ENCODE measurements at places on chromosomes 16 and 17.
A peak's percentile ranks its signal among the peaks of the same experiment; 100 is the strongest.

- no peaks in the 10 kb centered on the region for H3K27me3 ChIP-seq
- no peak for DNase-seq
- no peak overlapping the region for H3K4me3 ChIP-seq
- H3K36me3 ChIP-seq: no peaks in the 10 kb centered on the region
Observed at GRCh38 chr17:46139432-46140210, 53.6 kb downstream of the KANSL1 start.

DNA sequence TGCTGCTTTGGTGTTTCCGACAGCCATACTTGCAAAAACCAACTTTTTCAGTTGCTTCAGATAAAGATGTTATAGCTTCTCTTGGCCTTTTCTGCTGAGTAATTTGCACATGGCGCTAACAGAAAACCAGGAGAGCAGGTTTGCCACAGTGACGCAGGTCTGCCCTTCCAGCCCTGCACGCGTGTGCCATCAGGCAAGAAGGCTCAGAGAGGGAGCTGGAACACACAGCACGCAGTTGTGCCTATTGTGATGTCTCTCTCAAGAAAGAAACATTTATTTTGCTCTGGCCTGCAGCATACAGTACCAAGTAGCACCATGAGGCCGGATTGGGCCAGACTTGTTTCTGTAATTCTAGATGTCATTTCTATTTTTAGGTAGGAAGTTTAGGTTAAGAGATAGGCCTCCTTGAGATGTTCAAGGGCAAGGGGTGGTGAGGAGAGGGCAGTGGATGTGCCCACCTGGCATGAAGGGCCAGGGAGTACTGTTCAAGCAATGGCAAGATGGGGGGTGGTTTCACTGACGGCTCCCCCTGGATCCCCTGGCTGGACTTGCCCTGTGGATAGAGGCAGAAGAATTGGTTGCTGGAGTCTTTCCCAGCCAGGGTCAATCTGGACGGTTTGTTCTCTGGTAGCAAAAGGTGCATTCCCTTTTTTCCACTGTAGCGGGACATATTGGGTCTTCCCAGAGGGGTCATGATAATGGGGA lies 1.9 kb downstream of the CBX2 start:
- H3K27ac ChIP-seq: no peak overlapping the region
- H3K36me3 ChIP-seq: peaks cover 4% of the 10 kb centered on the region
- H3K4me3 ChIP-seq: no peak overlapping the region
- H3K27me3 ChIP-seq: peaks cover 90% of the 10 kb centered on the region
- DNase-seq: no peak

GRCh38 chr16:16146380-16147315 lies 76.6 kb downstream of the ABCC6 start:
- H3K36me3 ChIP-seq: peaks cover 21% of the 10 kb centered on the region
- peak overlapping the region; percentile 87 for H3K27ac ChIP-seq
- H3K27me3 ChIP-seq: no peaks in the 10 kb centered on the region
- DNase-seq: no peak
- H3K4me3 ChIP-seq: no peak overlapping the region

DNA sequence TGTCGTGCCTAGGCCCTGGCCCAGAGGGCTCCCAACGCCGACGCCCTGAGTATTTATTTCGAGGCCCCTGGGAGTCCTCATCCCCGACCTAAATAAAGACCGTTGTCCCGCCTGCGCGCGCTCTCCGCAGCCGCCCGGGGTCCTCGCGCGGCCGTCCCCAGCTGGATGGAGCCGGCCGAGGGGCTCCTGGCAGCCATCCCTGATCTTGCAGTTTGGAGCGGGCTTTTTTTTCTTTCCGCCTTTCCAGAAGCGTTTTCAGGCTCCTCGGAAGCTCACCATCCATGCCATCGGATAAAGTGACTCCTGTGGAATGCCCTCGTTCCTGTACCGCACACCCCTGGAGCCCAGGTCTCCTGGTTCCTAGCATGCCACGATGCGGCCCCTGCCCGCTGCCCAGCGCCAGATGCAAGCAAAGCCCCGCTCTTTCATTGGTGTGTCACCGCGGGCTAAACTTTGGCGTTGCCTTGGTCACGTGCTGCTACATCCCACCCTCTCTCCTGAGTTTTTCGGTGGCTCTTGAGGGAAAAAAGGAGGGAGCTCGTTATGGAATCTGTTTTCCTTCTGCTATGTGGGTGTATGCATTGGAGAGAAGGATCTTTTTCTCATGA lies 716 bp downstream of the TMEM94 start:
- peaks cover 38% of the 10 kb centered on the region for H3K4me1 ChIP-seq
- H3K4me3 ChIP-seq: peak overlapping the region; percentile 93
- no peaks in the 10 kb centered on the region for H3K36me3 ChIP-seq
- DNase-seq: no peak

DNA sequence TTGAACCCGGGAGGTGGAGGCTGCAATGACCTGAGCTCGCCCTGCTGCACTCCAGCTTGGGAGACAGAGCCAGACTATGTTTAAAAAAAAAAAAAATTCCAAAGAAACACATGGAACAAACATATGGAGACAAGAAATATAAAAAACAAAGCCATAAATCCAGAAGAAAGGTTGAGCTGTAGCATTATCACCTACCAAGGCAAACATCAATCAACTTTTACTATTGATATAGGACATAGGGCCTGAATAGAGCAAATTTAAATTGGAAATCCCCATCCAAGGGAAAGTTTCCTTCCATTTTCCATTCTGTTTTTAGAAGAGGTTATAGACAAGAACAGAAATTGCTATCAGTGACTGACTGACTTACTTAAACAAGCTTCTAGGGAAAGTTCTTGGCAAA lies 56.6 kb downstream of the SSH2 start:
- H3K4me3 ChIP-seq: no peak overlapping the region
- no peaks in the 10 kb centered on the region for H3K27me3 ChIP-seq
- no peak for DNase-seq
- H3K36me3 ChIP-seq: no peaks in the 10 kb centered on the region

- H3K27me3 ChIP-seq: no peaks in the 10 kb centered on the region
- H3K4me1 ChIP-seq: no peaks in the 10 kb centered on the region
- H3K4me3 ChIP-seq: no peak overlapping the region
- no peak for DNase-seq
- no peak overlapping the region for H3K27ac ChIP-seq
Observed at GRCh38 chr16:47132308-47132707, 11.4 kb downstream of the NETO2 start.

DNA sequence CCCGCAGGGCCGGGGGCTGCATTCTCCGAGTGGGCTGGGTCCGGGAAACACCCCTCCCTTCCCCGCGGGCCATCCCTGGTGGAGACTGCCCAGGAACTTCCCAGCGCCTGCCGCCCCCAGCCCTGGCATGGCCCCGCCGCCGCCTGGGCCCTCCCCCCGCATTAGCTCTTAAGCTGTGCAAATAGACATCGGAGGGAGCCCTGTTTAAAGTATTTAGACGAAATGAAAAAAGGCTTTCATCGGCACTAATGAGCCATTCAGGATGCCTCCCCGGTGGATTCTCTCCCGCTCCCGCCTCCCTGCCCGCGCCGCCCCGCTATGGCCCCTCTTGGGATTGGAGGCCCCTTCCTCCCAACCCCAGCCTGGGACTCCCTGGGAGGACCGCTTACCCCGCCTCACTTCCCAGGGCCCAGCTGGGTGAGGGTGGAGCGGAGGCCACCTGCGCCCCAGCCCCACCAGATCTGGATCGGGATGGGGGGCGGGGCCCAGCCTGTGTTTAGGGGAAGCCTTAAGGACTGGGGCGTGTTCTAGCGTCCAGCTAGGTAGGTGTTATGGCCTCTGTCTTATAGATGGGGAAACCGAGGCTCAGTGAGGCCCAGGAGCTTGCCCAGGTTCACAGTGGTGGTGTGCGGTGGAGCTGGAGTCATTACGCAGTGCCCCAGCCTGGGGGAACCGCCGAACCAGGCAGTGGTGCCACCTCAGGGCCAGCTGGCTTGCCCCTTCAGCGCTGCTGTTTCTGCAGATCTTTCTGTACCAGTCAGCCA lies 19.7 kb downstream of the SEZ6 start:
- no peak for DNase-seq
- no peaks in the 10 kb centered on the region for H3K36me3 ChIP-seq
- no peak overlapping the region for H3K4me3 ChIP-seq
- no peaks in the 10 kb centered on the region for H3K27me3 ChIP-seq
- H3K4me1 ChIP-seq: peaks cover 8% of the 10 kb centered on the region
- H3K27ac ChIP-seq: no peak overlapping the region

- no peaks in the 10 kb centered on the region for H3K27me3 ChIP-seq
- H3K4me1 ChIP-seq: peaks cover 16% of the 10 kb centered on the region
- H3K36me3 ChIP-seq: no peaks in the 10 kb centered on the region
- H3K27ac ChIP-seq: no peak overlapping the region
Observed at GRCh38 chr16:17512636-17513220, 42.0 kb upstream of the XYLT1 start.

DNA sequence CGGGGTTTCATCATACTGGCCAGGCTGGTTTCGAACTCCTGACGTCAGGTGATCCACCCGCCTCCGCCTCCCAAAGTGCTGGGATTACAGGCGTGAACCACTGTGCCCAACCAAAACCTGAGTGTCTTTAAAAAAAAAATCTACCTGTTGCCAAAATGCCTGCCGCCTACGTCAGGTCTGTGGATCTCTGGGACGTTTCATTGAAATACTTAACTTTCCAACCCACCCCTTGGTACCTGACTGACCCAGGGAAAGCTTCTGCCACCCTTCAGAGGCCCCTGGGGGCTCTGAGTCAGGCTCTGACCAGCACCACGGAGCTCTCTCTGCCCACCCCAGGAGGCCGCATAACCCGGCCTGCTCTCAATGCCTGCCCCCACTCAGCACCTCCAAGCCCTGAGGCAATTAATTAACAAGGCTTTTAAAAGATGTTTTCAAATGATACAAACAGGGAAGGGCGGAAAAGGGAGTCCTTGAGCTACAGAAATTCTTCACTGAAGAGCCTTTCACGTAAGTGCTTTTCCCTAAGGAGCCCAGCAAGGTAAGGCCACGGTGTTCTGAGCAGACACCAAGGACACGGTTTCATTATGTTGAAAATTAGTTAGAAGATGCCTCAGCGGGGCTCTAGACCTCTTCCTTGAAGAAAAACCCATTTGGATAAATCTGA lies 29.3 kb upstream of the GSG1L start:
- no peaks in the 10 kb centered on the region for H3K27me3 ChIP-seq
- DNase-seq: no peak
- H3K4me3 ChIP-seq: no peak overlapping the region
- peaks cover 8% of the 10 kb centered on the region for H3K36me3 ChIP-seq
- H3K4me1 ChIP-seq: no peaks in the 10 kb centered on the region
- H3K27ac ChIP-seq: no peak overlapping the region

- no peak overlapping the region for H3K4me3 ChIP-seq
- H3K36me3 ChIP-seq: peaks cover 46% of the 10 kb centered on the region
- no peak for DNase-seq
- no peaks in the 10 kb centered on the region for H3K27me3 ChIP-seq
- peaks cover 32% of the 10 kb centered on the region for H3K4me1 ChIP-seq
- H3K27ac ChIP-seq: no peak overlapping the region
Observed at GRCh38 chr17:2703181-2703580, 8.4 kb downstream of the CLUH start.

DNA sequence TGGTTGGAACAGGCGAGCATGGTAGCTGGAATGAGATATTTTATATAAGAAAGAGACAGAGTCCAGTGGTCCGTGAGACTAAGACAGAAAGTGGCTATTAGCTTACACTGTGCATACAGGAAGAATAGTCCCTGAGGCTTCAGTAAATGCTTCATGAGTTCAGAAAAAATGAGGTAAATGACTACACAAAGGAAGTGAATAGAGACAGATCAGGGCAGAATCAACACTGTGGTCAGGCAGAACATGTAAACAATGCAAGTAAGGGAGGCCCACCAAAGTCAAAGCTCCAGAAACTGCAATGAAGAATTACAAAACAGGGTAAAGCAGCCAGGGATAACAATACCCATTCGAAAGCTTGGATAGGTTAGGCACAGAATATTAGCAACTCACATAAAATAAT lies 4.8 kb downstream of the ABCA10 start:
- no peaks in the 10 kb centered on the region for H3K36me3 ChIP-seq
- H3K27me3 ChIP-seq: no peaks in the 10 kb centered on the region
- no peaks in the 10 kb centered on the region for H3K4me1 ChIP-seq

DNA sequence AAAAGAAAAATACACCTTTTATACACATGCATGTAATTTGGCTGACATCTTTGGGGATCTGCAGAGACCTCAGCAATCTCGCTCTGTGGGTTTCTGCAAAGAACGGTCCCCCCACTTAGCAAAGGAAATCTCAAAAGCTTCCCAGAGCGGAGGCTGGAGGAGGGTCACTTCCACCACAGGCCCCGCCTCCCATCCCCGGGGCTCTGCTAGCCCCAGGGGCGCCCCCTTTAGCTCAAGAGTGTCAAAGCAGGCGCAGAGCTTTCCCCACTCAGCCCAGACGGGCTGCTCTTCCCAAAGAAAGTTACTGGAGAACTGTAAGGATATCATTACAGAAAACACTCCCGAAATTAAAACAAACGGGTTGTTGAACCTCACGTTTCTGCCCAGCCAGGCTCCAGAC lies 11.4 kb downstream of the SLC13A5 start:
- no peaks in the 10 kb centered on the region for H3K27me3 ChIP-seq
- no peak overlapping the region for H3K27ac ChIP-seq
- DNase-seq: no peak
- H3K4me3 ChIP-seq: no peak overlapping the region
- no peaks in the 10 kb centered on the region for H3K36me3 ChIP-seq

DNA sequence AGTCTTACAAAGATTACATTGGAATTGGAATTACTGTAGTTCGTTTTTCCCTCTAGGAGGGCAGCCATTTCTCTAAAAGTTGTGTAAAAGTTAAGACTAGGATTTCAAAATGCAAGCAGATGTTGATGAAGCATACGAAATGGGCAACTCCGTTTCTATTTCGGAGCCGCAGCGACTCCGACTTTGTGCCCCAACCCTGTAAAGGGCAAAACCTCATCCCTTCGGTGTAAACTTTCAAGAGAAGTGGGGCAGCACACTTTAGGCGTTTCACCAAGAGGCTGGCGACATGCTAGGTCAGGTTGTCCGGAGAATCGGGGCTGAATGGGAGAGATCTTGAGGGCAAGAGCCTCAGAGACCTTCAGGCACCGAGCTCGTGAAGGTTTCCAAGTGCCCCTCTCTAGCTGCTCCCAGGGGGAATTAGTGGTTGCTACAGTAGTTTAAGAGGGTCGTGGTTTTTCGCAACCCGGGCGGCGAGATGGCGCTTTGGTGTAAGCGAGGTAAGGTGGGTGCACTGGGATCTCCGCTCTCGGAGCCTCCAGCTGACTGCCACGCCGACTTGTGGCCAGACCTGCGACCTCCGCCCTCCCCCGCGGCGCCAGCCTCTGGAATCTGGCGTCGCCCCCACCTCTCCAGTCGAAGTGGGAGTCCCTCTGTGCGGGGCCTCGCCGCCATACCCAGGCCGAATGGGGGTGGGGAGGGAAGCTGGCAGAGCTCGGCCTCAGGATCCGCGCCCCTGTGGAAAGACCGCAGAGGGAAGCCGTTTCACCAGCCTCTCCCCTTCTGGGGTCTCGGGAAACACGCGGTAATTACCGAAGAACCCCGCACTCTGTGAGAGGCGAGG lies 1.0 kb upstream of the HEXIM2 start:
- peak overlapping the region; percentile 95 for H3K4me3 ChIP-seq
- DNase-seq: no peak
- peak overlapping the region; percentile 100 for H3K27ac ChIP-seq

Measured in esophagus muscularis mucosa (tissue), 4 donors.